Inflammatory macrophage treated with lipopolysaccharide for 1 hour (primary cell): ENCODE measurements at places on chromosomes 3 and 15.
A peak's percentile ranks its signal among the peaks of the same experiment; 100 is the strongest.

GRCh38 chr15:27707257-27707656, 391.9 kb downstream of the OCA2 start:
- DNase-seq = no peak

DNA sequence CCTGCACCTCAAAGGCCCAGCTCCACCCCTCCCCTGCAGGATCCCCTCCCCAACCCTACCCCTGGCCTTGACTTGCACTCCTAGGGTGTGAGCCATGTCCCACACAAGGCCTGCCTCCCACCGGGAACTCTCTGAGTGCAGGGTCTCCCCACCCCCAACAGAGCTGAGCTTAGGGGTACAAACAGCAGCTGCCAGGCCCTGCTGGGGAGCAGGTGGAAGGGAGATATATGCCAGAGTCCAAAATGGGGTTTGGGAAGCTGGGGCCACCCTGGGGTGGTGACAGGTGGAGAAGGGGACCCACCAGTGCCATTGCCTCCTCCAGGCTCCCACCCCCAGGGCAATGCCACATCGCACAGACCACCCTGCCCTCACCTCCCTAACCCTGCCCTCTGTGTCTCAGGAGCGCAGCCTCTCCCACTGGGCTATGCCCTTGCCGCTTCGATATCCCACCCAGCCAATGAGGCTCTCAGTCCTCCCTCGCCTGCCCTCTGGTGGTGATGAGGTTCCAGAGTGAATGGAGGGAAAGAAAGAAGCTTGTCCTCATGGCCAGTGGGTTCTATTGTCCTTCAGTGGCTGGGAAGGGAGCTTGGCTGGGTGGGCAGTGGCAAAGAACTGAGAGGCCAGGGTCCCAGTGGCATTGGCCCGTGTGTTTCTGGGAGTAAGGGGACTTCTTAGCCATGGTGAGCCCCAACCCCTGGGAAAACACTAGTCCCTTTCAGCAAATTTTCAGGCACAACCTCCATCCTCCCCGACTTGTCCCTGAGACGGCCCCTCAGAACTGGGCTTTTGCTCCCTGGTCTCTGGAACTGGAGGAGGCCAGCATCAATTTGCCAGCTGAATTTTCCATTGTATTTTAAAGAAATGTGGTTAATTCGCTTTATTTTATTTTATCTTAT, 46.8 kb downstream of the CYP11A1 start:
- peak; percentile 39 for DNase-seq

DNA sequence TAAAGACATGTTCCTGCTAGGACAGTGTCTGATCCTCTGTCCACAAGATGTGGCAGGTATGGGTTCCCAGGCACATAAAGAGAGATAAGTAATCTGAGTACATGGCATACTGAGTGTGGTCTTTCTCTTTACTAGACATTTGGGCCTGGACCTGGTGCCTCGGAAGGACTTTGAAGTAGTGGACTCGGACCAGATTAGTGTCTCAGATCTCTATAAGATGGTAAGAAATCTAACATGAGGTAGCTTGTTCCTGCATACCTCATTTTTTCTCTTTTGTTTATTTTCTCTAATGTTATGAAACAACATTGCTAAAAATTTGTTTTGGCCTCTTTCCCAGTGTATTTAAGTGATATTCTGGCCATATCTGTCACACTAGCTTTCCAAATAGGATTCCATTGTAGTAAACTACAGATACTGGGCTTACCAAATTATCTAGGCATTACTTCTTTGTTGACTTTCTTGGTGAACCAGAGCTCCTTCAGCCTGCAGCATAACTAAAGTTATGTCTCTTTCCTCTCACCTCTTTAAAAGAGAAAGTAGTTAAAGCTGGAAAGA, 309.8 kb upstream of the MANF start:
- DNase-seq = no peak

GRCh38 chr3:143218166-143218835, 98.7 kb downstream of the CHST2 start:
- DNase-seq = no peak

DNA sequence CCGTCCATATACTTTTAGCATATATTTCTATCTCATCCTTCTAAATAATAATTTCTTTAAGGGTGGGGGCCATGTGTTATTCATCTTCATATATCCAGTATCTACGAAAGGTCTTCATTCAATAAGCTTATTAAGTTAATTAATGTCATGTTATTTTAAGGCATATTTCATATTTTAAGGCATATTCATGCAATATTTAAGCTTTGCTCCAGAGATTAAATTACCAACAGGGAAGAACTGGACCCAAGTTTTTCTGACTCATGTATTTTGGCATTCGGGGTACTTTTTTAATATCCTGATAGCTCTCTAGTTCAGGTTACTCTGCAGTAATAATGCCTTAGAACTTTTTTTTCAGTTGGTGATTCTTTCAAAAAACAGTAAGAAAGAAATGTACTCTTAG, 27.4 kb downstream of the PHC3 start:
- no peak for DNase-seq

GRCh38 chr3:14505803-14506500, 34.2 kb downstream of the GRIP2 start:
- DNase-seq = no peak

- no peak for DNase-seq
These were observed 37.9 kb downstream of the MYO5C start for GRCh38 chr15:52257734-52258062.

DNA sequence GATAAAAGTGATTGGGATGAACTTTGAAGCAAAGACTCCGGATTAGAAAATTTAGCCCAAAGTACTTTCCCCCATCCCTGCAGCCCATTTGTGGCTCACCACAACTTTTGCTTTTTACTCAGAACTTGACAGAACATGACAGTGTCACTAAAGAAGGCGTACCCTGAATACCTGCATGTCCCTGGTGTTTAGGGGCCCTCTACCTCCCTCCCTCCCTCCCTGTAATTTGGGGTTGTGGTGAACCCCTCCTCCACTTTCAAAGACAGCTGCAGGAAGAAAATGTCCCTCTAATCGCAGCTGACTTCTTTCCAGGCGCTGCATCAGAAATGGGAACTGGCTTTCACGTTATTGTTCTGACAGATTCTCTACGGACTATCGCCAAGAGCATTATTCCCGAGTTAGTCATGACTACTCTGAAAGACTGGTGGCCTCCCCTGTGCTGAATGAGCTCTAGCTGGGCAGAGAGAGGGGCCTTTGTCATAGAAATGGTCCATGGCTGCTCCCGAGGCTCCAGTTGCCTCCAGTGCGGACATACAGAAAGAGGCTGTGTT, 93.2 kb upstream of the ARHGEF3 start:
- DNase-seq = no peak

DNA sequence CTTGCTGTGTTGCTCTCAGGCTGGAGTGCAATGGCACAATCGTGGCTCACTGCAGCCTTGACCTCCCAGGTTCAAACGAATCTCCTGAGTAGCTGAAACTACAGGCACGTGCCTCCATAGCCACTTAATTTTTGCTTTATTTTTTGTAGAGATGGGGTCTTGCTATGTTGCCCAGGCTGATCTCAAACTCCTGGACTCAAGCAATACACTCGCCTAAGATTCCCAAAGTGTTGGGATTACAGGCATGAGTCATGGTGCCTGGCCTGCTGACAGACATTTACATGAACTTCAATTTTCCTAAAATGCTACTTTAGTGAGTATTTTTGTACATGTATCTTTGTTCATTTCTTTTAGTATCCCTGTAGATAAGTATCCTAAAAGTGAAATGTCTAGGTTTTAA, 132.3 kb downstream of the SUCLG2 start:
- DNase-seq = no peak

DNA sequence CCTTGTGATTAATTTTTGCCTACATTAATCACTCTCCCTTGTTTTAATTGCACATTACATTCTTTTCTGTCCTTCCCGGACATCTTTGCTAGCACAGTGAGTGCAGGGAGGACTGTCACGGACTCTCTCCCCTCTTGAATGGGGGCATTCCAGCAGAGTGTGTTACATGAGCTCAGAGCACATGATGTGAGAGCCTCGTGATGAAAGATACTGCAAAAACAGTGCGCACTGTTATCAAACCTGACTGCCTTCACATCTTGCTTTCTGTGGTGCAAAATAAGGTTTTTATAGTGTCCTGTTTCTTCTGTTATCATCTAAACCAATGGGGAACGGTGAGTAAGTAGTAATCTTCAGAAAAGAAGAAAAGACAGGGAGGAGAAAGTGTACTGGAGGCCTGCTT, 167.5 kb downstream of the PGPEP1L start:
- DNase-seq = no peak

GRCh38 chr3:156535162-156535627, 19.7 kb downstream of the SSR3 start:
- DNase-seq = peak; percentile 76

DNA sequence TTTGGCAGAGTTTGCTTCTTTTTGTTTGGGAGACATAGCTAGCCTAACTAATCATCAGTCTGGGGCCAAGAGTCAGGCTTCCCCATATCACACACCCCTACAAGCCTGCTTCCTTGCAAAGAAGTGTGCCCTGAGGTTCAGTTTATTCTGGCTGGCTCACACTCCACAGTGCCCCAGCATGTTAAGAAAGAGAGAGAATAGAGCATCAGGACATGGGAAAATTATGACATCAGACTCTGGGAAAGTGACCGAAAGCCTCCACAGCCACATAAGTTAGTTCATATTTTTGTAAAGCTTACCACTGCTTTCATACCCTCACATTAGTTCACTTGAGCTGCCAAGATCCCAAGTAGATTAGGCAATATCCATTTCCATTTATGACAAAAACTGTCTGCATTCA, 63.0 kb upstream of the CFAP161 start:
- no peak for DNase-seq

DNA sequence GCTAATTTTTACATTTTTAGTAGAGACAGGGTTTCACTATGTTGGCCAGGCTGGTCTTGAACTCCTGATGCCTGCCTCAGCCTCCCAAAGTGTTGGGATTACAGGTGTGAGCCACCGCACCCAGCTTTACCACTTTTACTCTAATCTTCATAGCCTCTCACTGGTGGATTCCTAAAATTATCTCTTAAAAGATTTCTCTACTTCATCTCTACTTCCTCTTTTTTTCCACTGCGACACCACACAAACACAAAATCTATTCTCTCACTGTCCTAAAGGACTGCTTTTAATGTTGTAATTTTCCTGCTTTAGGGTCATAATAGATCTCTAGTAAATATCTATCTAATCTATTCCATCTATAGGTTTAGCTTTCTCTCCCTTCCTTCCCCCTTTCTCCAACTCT, 34.0 kb upstream of the TBL1XR1 start:
- no peak for DNase-seq

DNA sequence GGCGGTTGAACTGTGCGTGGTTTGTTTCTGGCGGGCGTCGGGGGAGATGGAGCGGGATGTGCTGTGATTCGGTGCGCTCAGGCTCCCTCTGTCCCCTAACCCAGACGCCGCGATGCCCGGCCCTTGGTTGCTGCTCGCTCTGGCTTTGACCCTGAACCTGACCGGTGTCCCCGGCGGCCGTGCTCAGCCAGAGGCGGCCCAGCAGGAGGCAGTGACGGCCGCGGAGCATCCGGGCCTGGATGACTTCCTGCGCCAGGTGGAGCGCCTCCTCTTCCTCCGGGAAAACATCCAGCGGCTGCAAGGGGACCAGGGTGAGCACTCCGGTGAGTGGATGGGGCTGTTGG, 1.2 kb downstream of the TRH start:
- DNase-seq = no peak

DNA sequence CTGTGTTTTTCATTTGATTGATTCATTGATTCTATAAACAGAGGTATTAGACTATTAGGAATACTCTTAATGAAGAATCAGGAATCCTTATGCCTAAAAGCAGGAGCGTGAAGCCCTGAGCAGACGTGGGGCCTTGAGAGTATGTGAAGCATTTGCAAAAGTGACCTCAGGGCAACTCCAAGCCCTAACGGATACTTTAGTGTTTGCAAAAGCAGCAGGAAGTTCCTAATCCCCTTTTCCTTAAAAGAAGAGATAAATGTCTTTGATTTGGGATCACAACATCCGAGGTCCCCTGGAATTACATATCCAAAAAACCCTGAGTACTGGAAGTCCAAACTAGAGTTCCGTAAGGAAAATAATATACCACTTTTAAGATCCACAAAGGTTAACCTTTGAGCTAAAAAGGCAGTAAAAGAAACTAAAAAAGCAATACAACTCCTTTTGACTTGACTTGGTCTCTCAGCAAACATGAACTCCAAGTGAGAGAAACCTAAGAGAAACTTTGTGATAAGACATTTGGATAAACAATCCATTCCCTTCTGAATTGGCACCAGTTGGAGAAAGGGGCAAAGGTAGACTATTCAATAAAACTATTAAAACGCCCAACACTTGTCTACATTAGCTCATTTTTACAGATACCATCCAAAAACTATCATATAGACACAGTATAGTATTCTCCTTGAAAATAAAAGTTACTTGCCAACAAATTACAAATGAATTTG, 27.4 kb downstream of the PRTG start:
- no peak for DNase-seq
